ENCODE measurements at places on chromosomes 1 and 21. TPM values are rescaled to one million over a fixed set of nuclear protein-coding genes. Genes with fewer than 3 reads are reported as not detected.

PBX1 gene
- total RNA-seq: 0.17 TPM

GLUL gene
- 63.9 TPM for total RNA-seq

DNA sequence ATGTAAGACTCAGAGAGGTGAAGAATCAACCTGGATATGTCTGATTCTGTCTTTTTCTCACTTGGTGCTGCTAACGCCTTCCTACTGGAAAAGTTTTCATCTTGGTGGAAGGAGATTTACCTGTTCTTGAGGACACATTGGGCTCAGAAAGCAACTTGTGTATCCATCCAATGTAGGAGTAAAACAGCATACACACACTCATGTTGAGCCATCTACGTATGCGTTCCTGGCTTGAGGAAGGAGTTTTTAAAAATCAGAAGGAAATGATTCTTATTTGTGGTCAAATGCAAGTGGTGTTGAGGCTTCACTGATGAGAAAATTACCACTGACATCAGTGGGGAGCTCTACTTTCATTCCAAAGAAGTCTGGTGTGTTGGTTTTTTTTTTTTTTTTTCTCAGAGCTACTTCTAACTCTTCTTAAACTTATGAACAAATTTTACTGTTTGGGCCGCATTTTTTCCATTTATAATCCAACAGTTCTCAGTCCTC, 25.6 kb downstream of the XCL2 start:
- DNase-seq: no peak
- peaks cover 68% of the 10 kb centered on the region for H3K4me1 ChIP-seq
- no peak overlapping the region for H3K27ac ChIP-seq

DNA sequence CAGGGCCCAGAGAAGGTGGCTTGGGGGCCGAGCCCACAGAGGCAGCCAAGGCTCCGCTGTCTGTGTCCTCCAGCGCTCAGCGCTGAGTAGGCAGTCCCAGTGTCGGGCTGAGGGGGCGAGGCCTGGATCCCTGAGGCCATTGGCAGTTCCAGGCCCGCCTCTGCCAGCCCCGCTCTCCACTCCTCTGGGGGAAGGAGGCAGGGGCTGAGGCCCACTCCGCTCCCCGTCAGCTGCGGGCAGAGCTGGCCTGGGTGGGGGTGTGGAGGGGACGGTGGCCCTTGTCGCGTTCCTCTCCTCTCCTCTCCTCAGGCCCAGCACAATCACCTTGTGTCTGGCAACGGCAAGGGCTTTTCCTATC, 132.8 kb downstream of the CASZ1 start:
- no peaks in the 10 kb centered on the region for H3K27me3 ChIP-seq
- H3K4me3 ChIP-seq: no peak overlapping the region
- no peaks in the 10 kb centered on the region for H3K4me1 ChIP-seq
- H3K36me3 ChIP-seq: no peaks in the 10 kb centered on the region
- no peak overlapping the region for H3K27ac ChIP-seq

DNA sequence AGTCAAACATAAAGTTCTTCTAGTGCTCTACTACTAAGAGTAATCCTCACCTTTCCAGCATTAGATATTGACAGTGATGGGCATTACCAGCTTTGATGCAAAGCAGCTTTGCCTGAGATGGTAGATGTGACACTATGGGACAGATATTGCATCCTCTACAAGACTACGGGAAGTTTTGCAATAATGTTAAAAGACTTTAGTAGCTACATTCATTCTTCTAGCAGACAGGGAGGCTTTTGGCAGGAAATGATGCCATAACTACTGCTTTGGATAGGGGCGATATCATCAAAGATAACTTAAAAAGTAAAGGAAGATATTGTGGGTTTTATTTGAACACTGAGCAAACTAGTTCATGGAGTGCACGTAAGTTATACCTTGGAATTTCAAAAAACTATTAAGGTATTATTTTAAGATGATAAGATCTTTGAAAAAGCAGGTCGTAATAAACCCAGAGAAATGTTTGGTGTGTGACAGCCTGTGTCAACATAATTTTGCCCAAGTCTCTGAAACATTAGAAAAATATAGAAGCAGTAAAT, 368.3 kb upstream of the TMPRSS15 start:
- DNase-seq: no peak
- H3K27me3 ChIP-seq: no peaks in the 10 kb centered on the region
- no peak overlapping the region for H3K27ac ChIP-seq

GRCh38 chr1:239606850-239607400, 220.6 kb downstream of the CHRM3 start:
- H3K4me3 ChIP-seq: no peak overlapping the region
- H3K27me3 ChIP-seq: no peaks in the 10 kb centered on the region
- H3K36me3 ChIP-seq: no peaks in the 10 kb centered on the region
- no peak for DNase-seq

GRCh38 chr1:31230378-31230777, 9.3 kb downstream of the NKAIN1 start:
- H3K27me3 ChIP-seq: peaks cover 15% of the 10 kb centered on the region
- H3K36me3 ChIP-seq: no peaks in the 10 kb centered on the region
- H3K4me1 ChIP-seq: no peaks in the 10 kb centered on the region
- no peak for DNase-seq
- H3K4me3 ChIP-seq: no peak overlapping the region

DNA sequence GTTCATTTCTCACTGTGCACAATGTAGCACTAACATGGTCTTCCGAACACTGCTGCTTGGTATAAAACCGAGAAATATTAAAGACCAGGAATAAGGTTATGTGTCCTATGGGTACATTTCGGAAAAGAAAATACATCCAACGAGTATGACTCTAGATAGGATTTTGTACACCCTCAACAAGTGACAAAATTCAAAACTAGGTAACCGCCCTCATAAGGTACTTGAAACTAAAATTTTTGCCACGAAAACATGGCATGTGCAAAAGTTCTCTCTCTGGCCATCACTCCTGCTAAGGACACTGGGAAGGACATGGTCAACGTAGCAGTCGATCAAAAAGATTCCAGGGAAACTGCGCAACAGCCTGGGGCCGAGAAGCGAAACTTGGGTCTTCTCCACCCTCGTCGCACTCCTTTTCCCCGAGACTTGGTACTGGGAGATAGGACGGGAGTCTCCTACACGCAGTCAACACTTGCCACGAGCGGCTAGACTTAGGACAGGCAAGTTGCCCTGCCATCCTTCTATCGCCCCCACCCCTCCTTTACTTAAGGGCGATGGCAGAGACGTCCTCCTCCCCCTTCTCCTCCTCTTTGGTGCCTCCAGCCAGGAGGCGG, 338 bp upstream of the TOR1AIP1 start:
- no peak for DNase-seq
- peaks cover 18% of the 10 kb centered on the region for H3K36me3 ChIP-seq
- peaks cover 45% of the 10 kb centered on the region for H3K4me1 ChIP-seq
- peak overlapping the region; percentile 96 for H3K27ac ChIP-seq

DNA sequence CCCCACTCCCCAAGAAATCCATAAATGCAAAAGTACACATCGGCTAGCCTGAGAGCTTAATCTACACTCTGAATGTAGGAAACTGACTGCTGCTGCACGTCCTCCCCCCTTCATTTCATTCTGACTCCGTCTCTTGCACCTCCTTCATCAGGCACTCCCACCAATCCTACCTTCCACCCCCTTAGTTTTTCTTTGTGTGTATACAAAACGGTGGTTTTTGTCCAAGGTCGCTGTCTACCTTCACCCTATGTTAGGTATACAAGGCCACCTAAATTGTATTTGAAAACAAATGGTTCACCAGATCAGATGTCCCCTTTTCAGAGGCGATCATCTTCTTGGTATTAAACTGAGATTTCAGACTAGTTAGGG, 1.9 kb downstream of the WDR26 start:
- H3K4me3 ChIP-seq: peak overlapping the region; percentile 84
- peaks cover 29% of the 10 kb centered on the region for H3K36me3 ChIP-seq
- peak; percentile 41 for DNase-seq
- peak overlapping the region; percentile 87 for H3K27ac ChIP-seq
- peaks cover 55% of the 10 kb centered on the region for H3K4me1 ChIP-seq

DNA sequence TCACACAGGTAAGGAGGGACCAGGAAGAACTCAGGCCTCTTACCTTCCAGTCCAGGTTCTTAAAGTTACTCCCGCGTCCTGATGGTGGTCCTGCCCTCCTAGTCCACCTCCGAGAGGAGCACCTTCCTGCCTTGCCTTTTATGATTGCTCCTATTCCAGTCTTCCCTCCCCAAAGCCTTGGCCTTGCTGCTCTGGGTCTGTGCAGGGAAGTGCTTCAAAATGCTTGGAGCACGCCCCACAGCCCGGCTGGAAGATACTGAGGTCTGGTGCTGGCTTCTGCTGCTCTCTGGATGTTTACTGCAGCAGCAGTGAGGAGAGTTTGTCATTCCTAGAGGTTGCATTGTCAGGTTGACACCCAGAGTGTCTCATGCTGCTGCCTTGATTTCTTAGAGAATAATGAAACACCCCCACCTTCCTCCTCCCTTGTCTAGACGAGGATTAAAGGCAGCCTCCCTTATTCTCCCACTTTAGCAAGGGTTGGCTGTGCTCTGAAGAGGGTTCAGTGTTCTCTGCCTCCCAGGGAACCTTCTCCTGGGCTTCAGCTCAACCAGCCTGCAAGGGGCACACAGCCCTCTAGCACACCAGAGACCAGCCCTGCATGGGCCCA, 142.2 kb upstream of the CACNA1E start:
- no peaks in the 10 kb centered on the region for H3K36me3 ChIP-seq
- no peak for DNase-seq
- H3K4me1 ChIP-seq: peaks cover 4% of the 10 kb centered on the region
- H3K27ac ChIP-seq: no peak overlapping the region
- peaks cover 2% of the 10 kb centered on the region for H3K27me3 ChIP-seq

- H3K36me3 ChIP-seq: no peaks in the 10 kb centered on the region
- DNase-seq: no peak
- H3K4me1 ChIP-seq: no peaks in the 10 kb centered on the region
Observed at GRCh38 chr1:197063212-197063611, 3.8 kb downstream of the F13B start.
